ENCODE measurements at places on chromosomes 7 and 10.

DNA sequence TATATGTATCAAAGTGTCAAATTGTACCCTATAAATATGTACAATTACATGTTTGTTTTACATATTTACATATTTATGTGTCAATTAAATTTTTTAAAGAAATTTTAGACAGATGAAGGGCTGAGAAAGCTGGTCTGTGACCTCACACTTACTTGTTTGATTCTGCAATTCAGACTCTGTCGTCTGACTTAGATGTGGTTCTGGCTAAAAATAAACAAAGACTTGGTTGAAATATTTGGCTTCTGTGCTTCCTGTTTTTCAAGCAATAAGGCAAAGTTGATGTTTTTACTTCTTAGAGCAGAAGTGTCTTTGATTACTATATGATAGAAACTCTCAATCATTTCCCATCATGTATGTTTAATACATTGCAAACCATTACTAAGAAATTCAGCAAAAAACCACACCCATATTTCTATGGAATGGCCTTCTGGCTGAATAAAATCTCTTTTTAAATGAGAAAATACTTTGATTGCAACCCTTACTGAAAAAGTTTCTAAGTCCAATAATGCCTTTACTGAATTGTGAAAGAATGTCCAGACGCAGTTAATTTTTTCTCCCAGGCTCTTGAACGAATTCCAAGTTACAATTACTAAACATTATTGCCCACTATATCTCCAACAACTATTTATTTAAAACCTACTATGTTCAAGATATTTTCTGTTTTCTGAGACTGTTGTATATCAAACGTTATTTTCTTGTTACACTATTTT lies 59.5 kb upstream of the PRKG1 start:
- no peak for DNase-seq

- no peak for DNase-seq
These were observed 10.0 kb upstream of the PRKAR2B start for GRCh38 chr7:107034553-107034952.

DNA sequence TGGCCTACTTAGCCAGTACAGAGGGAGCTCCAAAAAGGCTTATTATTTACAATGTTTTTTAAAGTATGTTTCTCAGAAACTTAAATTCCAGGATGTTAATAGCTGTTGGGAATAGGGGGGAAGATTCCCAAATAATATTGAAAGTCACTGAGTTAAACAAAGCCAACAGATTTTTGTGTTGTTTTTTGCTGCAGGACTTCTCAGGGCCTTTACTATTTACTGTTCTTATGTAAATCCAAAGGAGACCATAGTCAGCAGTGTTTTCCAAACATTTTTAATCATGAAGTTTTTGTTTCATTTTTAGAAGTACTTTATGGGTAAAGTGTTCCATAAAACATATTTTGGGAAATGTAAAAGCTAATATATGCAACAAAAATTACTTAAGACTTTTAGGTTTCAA lies 100.4 kb upstream of the GSDME start:
- DNase-seq, result no peak

- no peak for DNase-seq
These were observed 29.4 kb downstream of the WDFY4 start for GRCh38 chr10:48714088-48714487.

- no peak for DNase-seq
These were observed 479.7 kb downstream of the KIF20B start for GRCh38 chr10:90180886-90181691.

GRCh38 chr7:31788445-31788844 lies 101.4 kb downstream of the PPP1R17 start:
- DNase-seq, result no peak

DNA sequence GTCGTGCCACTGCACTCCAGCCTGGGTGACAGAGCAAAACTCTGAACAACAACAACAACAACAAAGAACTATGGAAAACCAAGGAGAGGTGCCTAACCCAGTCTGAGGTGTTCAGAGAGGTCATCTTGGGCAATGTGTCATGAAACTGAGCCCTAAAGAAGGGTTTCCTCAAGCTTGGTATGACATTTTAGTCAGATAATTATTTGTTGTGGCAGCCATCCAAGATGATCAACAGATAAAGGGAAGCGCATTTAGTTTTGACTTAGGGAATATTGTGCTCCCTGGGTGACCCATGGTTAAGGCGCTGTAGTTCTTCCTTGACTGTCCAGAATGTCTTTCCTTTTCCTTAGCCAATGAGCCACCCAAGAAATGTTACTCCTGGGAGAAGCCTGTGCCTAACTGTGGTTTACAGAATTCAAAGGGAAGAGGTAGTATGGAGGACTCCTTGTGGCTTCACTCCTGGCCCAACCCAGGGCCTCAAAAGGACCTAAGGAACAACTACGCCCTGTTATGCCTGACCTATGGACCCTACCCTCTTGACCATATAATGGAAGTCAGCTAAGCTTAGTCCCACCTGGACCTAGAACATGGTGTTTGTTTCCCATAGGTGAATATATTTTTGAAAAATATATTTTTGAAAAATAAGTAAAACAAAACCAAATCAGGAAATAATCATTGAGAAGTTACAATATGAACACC lies 42.4 kb downstream of the TPST1 start:
- DNase-seq, result peak; percentile 60

DNA sequence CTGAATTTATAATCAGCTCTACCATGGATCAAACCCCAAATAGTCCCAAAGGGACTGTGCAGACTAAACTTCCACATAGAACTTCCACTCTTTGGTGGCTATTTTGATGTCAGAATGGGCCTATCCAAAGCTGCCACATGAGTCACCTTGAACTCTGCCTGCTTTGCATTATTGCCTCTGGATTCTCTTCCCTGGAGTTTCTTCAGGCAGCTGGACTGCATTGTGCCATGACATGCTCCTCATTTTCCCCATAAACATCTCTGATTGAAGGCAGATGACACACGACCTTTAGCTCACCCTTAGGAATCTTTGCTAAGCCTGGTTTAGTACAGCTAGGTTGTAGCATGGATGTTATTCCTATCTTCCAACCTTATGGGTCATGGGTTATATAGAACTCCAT lies 251.7 kb downstream of the FZD1 start:
- DNase-seq, result no peak

- no peak for DNase-seq
These were observed 86.8 kb upstream of the KMT2C start for GRCh38 chr7:152522571-152523067.

DNA sequence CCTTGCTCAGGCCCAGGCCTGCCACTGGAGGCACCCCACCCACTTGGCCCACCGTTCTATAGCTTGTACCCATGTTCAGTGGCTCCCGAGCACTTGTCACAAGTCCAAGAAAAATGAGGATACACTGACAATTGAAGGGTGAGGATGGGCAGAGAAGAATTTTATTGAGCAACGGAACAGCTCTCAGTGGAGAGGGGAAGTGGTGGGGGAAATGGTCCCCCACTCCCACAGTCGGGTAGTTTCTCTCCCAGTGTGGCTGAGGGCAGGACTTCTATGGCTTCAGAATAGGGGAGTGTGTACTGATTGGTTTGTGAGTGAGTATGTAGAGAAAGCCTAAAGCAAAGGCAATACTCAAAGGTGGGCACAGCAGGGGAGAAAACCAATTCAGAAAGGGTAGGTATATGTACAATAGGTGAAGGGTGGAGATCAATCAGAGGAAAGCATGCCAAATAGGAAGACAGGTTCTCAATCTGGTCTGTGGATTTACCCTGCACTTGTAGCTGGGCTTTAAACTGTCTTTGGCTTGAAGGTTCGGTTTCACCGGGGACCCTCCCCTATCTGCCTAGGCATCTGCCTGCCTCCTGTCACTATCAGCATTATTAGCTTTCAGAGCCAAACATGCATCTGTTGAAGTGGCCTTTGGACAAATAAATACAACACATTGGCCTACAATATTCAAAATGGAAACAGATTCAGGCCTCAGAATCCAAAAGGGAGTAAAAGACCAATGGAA lies 8.9 kb upstream of the TSPAN13 start:
- DNase-seq, result no peak

DNA sequence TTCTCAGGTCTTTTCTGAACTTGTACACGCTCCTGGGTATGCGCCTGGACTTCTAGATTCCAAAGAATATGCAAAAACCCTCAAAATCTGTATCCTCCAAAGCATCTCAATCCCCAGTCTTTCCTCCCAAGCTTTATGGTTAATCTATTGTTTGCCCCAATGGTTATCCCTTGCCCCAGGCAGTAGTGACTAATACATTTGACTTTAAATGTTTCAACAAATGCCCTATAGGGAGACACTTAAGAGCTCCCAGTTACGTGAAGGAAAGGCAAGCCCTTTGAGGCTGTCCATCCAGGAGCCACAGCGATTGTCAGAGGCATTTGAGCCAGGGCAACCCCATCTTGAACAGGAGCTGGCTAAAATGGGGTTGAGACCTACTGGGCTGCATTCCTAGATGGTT lies 12.7 kb upstream of the FOXL3 start:
- DNase-seq, result no peak

- DNase-seq, result no peak
These were observed 84.5 kb downstream of the FZD1 start for GRCh38 chr7:91348711-91349110.

DNA sequence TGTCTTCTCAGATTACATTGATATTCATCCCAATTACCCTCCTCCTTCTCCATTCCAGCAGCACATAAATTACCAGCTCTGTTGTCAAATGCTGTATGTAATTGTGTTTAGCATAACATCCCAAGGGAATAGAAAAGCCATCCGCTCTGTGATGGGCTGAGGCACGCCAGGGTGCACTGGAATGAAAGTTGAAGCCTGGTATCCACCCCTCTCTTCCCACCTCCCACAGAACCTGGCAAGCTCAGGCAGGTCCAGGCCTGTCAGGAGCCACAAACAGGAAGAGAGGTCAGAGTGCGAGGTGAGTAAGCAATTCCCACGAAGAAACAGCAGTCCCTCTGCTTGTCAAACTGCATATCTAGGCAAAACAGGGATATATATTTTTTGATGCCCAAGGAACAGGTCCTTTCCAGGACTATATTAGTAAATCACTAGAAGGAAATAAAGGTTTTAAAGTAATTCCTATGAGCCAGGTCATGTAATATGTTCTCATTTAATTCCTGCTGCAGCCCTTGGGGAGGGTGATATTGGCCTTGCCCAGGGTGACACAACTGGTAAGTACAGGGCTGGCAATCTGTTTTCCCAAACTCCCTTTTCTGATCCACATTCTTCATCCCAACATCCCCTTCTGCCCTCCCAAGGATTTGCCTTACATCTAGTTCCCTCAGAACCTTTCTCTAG lies 155.6 kb upstream of the GHITM start:
- peak; percentile 49 for DNase-seq

DNA sequence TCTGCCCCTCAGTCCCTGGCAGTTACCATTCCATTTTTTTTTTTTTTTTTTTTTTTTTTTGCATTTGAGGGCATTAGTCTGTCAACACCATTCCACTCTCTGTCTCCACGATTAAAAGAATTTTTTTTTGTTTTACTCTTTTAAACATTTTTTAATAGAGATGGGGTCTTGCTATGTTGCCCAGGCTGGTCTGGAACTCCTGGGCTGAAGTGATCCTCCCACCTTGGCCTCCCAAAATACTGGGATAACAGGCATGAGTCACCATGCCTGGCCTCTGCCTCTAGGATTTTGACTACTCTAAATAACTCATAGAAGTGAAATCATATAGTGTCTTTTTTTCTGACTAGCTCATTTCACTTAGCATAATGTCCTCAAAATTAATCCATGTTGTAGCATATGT lies 16.5 kb upstream of the CLDN3 start:
- no peak for DNase-seq

DNA sequence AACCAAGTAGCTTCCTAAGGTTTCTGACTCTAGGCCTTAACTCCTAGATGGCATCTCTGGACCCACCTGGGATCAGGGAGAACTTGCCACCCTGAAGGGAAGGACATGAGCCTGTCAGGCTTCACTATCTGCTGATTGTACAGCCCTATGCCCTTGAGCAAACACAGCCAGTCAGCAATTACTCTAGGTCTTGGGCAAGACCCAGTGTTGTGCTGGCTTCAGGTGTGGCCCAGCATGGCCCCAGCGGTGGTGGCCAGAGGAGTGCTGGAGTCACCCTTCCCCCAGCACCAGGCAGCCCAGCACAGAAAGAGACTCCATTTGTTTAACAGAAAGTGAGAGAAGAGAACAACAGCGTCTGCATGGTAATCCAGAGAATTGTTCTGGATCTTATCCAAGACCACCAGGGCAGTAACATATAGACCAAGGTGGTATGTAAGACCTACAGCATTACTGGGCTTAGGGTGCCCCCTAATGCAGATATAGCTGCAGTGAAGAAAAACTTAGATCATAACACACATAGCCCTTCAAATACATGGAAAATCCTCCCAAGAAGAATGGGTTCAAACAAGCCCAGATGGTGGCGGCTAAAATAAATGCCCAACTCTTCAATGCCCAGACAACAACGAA lies 207.7 kb downstream of the MAGI2 start:
- no peak for DNase-seq

- DNase-seq, result peak; percentile 78
These were observed at the start of gene REEP3 for GRCh38 chr10:63520500-63521415. Gene REEP3 (plus strand): TSS chr10:63521401. CDS start chr10:63521546, 145 bp downstream.

DNA sequence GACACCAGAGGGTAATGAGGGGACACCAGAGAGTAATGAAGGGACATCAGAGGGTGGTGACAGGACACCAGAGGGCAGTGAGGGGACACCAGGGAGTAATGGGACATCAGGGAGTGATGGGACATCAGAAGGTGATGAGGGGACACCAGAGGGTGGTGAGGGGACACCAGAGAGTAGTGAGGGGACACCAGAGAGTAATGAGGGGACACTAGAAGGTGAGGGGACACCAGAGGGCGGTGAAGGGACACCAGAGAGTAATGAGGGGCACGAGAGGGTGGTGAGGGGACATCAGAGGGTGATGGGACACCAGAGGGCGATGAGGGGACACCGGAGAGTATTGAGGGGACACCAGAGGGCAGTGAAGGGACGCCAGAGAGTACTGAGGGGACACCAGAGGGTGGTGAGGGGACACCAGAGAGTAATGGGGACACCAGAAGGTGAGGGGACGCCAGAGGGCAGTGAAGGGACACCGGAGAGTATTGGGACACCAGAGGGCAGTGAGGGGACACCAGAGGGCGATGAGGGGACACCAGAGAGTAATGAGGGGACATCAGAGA lies 10.6 kb downstream of the NACAD start:
- no peak for DNase-seq

DNA sequence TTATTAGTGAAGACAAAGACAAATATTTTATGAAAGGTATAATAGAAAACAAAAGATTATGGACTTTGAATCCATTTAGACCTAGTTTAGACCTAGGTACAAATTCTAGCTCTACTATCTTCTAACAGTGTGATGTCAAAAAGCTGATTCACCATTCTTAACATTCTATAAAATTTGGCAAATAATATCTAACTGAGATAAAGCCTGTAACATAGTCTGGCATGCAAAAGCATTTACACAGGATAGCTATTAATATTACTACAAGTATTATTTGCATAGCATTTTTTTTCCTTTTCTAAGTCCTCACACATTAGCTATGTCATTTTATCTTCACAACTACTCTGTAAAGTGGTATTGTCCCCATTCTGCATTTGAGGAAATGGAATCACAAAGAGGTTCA lies 179.6 kb upstream of the LRRTM3 start:
- DNase-seq, result no peak

DNA sequence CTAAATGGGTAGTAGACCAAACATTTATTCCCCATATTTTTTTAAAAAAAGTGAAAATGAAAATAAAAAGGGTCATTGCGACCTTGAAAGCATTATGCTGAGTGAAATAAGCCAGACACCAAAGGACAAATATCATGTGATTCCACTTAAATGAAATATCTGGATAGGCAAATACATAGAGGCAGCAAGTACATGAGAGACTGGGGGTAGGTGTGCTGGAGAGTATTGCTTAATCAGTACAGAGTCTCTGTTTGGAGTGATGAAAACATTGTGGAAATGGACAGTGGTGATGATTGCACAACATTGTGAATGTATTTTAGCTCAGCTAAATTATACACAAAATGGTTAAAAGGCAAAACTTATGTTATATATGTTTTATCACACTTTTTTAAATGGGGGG lies 169.4 kb downstream of the AKR1D1 start:
- DNase-seq, result no peak
